ENCODE measurements at places on chromosomes 7 and 10. TPM values are rescaled to one million over a fixed set of nuclear protein-coding genes. Genes with fewer than 3 reads are reported as not detected.

- DNase-seq: no peak
Observed at GRCh38 chr10:95388539-95388938, 97.7 kb upstream of the PDLIM1 start.

DNA sequence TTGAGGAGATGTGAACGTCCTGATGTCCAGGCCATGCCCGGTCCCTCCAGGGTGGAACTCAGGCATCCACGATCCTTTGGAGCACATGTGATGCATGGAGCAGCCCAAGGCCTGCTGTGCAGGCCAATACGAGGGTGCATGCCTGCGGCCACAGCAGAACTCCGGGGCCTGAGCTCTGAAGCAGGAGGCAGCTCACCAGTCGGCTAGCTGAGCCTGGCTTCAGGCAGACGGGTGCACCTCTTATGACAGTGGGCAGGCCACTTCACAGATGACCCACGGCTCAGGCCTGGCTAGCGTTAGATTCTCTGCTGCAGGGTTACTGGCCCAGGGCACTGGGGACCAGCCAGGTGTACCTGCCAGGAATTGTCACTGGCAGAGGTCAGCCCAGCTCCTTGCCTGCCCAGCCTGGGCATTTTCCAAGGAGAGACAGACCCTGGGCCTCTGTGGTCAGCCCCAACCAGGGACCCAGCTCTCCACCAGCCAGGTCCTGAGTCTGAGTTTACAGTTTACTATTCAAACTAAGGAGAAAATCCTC is 29.6 kb upstream of the INPP5A start:
- DNase-seq: peak; percentile 36

GRCh38 chr7:68911754-68912153 is 686.5 kb upstream of the AUTS2 start:
- no peak for DNase-seq

- no peak for DNase-seq
Observed at GRCh38 chr10:75776738-75777504, 345.5 kb downstream of the LRMDA start.

DNA sequence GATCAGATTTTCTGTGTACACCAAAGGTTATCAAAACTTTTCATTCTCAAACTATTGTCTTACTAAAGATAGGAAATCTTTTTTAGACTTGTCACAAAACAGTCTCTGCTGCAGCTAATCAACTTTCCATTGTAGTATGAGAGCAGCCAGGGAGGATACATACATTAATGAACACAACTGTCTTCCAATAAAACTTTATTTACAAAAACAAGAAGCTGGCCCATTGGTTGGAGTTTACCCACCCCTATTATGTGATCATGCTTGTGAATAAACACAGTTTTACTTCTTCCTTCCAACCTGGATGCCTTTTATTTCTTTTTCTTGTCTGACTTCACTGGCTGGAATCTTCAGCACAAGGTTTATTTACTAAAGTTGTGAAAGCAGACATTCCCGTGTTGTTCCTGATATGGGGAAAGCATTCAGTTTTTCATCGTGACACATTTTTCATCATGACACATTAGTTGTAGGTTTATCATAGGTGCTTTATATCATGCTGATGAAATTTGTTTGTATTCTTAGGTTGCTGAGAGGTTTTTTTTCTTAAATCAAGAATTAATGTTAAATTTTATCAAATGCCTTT is 98.5 kb upstream of the CDK13 start:
- no peak for DNase-seq

DNA sequence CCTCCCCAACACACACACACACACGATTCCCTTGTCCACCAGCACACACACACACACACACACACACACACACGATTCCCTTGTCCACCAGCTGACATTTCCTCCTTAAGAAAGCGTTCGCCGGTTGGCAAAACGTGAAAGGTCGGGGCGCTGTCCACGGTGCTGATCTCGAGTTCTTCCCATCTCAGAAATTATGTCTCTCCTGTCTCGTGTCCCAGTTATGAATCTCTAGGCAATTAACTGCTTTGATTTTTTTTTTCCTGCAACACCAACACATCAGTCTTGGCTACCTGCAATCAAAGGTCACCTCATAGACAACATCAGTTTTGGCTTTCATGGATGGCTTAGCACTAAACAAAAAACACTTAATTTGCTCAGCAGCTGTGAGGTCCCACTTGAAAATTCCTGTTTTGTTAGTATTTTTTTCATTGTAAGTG is 1.9 kb downstream of the INA start:
- DNase-seq: no peak

GRCh38 chr10:58625070-58625469 is 112.4 kb downstream of the BICC1 start:
- no peak for DNase-seq

GRCh38 chr10:71658467-71658745 is 61.2 kb downstream of the C10orf105 start:
- no peak for DNase-seq

DNA sequence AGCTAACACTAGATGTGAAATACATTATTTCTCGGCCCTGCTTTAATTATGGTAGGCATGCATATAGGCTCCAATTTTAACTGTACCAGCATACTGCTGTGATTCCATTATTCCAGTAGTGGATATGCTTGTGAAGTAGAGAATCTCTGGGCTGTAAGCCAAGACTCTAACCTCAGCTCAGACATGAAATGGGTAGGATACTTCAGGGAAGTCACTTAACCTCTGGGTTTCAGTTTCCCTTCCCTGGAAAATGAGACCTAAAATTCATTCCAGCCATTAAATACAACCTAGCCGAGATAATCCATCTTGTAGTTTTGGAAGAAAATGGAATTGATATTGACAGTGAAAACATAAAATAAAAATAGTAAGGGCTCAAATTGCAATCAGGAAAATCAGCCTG is 59.6 kb upstream of the TRIL start:
- DNase-seq: no peak

DNA sequence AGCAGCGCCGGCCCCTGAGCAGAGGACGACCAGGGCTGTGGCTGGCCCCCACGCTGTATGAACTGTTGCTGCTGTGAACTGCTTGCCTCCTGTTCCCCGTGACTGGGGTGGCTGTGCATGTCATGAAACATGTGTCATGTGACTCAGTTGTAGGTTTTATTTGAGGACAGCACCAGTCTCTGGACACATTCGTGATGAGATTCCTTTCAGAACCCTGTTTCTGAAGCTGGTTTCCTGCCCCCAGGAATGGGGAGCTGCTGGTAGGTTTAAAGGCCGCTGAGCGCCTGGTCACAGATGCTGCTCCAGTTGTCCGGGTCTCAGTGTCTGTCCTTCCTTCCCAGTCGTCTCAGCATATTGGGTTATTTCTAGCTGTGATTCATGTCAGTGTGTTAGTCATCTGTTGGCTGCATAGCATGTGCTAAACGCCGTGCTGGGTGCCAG is 79.1 kb upstream of the PPIF start:
- DNase-seq: no peak

DNA sequence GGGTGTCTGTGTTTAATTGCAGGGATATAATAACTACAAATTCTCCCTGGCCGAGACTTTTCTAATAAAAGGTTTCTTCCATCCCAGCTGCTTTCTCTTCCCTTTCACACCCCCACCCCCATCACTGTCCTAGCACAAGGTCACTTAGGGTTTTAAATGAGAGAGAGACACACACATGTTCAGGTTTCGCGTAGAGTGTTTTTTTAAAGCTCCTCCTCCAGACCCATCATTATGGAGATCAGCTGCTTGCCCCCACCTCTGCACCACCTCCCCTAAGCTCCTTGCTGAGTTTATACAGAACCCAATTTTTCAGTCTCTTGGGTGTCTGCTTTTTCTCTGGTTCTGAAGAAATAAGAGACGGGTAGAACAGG is 18.6 kb downstream of the LRMDA start:
- DNase-seq: no peak

- DNase-seq: peak; percentile 35
Observed at GRCh38 chr10:132374176-132374575, 22.8 kb upstream of the PWWP2B start.

- DNase-seq: no peak
Observed at GRCh38 chr7:83976302-83976701, 218.3 kb downstream of the SEMA3A start.

DNA sequence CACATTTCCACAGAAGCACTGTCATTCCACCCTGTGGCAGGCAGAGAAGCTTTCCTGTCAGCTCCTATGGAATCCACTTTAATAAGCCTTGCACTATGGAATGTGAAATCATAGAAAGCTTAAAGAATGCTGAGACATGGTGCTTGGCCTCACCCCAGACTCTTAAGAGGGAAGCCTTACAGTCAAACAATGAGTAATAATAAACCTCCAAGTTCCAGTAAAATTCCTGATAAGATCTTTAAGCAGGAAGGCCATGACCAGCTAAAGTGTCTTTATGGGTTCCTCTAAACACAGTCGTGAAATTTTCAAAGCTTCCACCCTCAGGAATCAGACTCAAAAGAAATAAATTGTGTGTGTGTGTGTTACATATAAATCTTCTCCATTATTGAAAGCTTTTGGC is 11.9 kb upstream of the TEX36 start:
- DNase-seq: no peak

- DNase-seq: no peak
Observed at GRCh38 chr10:30832749-30833627, 198.7 kb downstream of the ZNF438 start.

- peak; percentile 68 for DNase-seq
Observed at GRCh38 chr10:29784175-29784773, 149.5 kb upstream of the SVIL start.

GRCh38 chr7:46658281-46658680 is 737.2 kb upstream of the IGFBP3 start:
- DNase-seq: no peak

- peak; percentile 48 for DNase-seq
Observed at GRCh38 chr10:133445268-133445732, 8.4 kb upstream of the SCART1 start.

- DNase-seq: no peak
Observed at GRCh38 chr10:114605155-114605797, 52.8 kb downstream of the ABLIM1 start.

GRCh38 chr10:92544296-92544695 is 29.6 kb downstream of the IDE start:
- no peak for DNase-seq

DNA sequence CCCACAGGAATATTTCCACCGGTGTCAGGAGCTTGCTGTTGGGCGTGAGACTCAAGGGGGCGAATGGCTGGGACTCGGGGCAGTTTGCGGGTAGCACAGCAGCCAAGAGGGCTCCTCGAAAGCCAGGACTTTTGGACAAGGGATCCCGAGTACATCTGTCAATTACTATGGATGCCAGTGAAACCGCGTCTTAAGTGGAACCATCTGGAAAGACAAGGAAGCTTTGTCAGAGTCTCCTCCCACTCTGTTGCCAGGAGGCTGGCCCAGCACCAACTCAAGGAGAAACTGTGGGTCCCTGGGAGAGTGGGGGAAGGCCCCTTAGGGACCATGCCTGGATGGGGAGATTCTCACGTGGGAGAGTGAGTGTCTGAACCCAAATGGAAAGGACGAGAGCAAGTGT is 57.1 kb downstream of the C10orf143 start:
- DNase-seq: no peak

DNA sequence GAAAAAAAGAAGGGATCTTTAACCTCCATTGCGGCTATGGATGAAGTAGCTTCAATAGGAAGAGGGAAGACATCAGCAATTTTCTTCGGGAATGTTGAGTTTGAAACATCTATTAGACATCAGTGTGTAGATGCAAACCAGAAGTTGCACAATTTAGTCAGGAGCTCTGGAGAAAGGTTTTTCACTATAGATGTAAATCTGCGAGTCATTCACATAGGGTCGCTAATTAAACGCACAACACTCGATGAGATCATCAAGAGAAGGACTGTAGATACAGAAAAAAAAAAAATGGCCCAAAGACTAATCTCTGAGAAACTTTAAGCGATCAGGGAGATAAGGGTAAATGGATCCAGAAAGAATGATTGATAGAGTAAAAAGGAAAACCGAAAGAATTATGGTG is 61.7 kb upstream of the TES start:
- DNase-seq: no peak

DNA sequence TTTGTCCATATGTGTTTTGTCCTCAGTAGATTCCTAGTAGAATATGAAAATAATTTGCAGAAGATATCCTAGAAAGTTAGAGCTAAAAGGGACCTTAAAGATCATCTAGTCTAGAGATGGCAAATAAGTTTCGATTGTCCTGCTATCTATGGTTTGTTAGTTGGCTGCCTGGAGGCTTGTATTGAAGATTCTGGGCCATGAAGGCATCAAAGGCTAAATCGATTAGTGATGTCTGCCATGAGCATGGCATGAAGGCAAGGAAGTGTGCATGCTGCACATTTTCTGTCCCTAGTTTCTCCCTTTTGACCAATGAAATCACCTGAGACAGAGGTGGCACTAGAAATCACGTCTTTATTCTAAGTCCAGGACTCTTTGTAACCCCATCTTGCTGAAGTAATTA is 553.8 kb upstream of the GALNT17 start:
- no peak for DNase-seq

GRCh38 chr10:110081911-110082310 is 74.1 kb downstream of the ADD3 start:
- no peak for DNase-seq

DNA sequence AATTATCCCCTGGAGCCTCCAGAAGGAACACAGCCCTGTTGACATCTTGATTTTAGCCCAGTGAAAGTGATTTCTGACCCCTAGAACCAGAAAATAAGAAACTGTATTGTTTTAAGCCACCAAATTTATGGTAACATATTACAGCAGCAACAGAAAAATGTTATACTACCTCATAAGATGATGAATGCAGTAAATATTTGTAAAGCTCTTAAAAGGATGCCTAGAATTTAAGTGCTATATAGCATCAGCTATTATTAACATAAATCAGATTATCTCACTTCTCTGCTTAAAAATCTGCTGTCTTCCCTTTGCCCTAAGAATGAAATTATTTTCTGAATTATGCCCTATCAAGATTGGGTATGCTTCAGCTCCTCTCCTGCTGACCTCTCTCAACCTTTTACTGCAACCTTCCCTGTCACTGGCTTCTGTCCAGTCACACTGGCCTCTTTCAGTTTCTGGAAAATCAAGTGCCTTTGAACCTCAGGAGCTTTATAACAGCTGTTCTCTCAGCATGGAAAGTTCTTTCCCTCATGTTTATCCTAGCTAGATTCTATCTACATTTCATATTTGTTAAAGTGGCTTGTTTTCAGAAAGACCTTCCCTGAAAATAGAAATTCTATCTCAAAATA is 78.9 kb downstream of the GPR37 start:
- no peak for DNase-seq

DNA sequence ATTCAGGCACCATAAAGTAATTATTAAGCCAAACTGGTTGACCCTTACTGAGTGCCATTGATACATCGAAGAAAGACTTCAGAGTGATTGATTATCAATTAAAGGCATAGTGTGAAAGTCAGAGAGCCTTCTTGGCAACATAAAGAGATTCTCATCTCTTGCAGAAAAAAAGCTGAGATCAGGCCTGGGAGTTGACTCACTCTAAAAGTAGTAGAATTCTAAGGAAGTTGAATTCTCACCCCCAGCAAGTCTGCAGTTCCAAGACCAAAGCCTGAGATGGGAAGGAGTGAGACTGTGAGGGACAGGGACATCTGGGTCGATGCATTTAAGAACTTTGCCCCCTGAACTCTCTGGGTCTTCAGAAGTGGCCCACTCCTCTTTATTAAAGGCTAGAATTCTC is 21.6 kb upstream of the ERCC6 start:
- DNase-seq: no peak

GRCh38 chr10:83469728-83470331 is 669.5 kb upstream of the GHITM start:
- DNase-seq: no peak

PAOX gene
- total RNA-seq: 7.5 TPM

SLC16A9 gene
- total RNA-seq: 1.2 TPM

SFTPA1 gene
- not detected for total RNA-seq

EBF3 gene
- 28.0 TPM for total RNA-seq

SUGCT gene
- total RNA-seq: 4.0 TPM

NOLC1 gene
- 65.5 TPM for total RNA-seq

DPP6 gene
- total RNA-seq: 0.59 TPM

VOPP1 gene
- 42.6 TPM for total RNA-seq

LRRC4 gene
- total RNA-seq: 0.33 TPM
